ENCODE measurements at places on chromosomes 16 and 17.
A peak's percentile ranks its signal among the peaks of the same experiment; 100 is the strongest.

DNA sequence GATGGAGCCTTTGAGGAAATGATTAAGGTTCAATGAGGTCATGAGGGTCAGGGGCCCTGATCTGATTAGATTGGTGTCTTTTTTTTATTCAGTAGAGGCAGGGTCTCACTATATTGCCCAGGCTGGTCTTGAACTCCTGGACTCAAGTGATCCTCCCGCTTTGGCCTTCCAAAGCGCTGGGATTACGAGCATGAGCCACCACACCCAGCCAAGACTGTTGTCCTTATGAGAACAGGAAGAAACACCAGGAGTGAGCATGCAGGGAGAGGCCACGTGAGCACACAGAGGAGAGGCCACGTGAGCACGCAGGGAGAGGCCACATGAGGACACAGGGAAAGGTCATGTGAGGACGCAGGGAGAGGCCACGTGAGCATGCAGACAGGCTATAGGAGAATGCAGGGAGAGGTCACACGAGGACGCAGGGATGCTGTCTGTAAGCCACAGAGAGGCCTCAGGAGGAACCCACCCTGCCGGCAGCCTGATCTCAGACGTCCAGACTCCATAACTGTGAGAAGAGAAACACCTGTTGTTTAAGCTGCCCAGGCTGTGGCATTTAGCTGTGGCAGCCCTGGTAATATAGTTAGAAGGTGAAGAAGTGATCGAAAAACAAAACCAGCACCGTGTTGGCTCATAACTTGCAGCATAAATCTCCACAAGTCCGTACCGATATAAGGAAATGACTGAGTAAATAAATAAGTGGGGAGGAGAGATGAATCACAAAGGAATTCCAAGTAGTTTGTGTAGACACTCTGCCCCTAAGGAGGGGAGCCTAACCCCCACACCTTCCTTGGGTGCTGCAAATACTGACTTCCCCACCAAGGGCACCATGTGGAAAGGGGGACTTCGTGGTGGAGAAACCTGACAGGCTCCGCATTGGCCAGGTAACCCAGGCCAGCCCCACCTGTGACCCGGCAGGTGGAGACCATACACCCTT lies 14.6 kb upstream of the CSNK1D start:
- DNase-seq, result no peak

GRCh38 chr16:64269756-64270155 lies 852.1 kb downstream of the CDH11 start:
- DNase-seq, result no peak

DNA sequence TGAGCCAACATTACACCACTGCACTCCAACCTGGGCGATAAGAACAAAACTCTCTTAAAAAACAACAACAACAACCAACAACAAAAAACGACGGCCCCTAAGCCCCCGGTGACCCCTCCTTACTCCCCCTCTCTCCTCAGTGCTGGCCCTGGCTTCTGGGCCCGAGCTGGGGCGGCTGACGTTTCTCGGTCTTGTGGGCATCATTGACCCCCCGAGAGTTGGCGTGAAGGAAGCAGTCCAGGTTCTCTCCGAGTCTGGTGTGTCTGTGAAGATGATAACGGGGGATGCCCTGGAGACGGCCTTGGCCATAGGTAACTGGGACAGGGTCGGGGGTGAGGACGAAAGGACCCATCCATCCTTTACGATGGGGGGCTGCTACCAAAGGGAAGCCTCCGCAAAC lies 52.7 kb downstream of the MEAK7 start:
- no peak for DNase-seq

DNA sequence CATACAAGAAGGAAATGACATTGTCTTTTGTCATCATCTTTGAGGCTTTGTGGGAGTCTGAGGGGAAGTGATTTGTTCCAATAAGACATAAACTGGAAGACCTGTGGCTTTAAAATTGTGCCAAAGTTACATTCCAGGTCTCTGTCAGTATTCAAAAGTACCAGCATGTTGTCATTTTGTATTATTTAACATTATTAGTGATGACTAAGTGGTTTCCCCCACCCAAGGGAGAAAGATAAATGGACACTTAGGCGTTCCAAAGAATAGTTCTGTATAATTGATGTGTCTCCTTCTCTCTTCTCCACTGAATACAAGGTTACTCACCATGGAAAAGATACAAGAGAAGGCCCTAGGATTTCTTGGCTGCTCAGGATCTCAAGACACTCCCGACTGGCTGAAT lies 3.8 kb downstream of the CFAP97D1 start:
- no peak for DNase-seq

DNA sequence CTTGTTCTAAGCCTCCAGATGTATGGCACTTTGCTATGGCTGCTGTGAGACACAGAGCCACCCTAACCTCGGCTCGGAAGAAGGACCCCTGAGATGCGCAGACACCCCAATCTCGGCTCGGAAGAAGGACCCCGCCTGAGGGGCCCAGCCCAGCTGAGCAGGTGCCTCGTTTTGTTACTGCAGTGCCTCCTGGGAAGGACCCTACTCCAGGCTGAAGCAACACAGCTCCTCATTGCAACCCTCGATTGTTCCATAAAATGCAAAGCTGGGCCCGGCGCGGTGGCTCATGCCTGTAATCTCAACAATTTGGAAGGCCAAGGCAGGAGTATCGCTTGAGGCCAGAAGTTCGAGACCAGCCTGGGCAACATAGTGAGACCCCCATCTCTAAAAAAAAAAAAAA lies 61.3 kb downstream of the C16orf95 start:
- no peak for DNase-seq

- DNase-seq, result no peak
Observed at GRCh38 chr16:29192329-29193247, 207.7 kb downstream of the LAT start.

GRCh38 chr17:79544142-79544914 lies 66.5 kb downstream of the RBFOX3 start:
- DNase-seq, result no peak

DNA sequence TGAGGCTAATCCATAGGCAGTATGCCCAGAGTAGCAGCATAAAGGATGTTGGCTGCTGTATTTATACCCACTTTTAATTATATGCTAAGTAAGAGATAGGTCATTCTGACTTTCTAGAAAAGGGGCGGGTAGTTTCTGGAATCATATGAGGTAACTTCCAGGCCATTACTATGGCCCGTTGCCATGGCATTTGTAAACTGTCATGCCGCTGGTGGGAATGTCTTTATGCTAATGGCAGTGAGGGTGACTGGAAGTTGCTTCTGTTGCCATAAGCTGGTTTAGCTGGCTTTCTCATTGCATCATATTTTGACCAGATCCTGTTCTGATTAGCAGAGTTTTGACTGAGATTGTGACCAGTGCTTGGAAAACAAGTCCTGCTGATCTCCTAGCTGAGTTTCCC lies 929.6 kb upstream of the CDH8 start:
- DNase-seq, result no peak

GRCh38 chr16:67549240-67549639 lies 13.1 kb upstream of the CTCF start:
- no peak for DNase-seq

DNA sequence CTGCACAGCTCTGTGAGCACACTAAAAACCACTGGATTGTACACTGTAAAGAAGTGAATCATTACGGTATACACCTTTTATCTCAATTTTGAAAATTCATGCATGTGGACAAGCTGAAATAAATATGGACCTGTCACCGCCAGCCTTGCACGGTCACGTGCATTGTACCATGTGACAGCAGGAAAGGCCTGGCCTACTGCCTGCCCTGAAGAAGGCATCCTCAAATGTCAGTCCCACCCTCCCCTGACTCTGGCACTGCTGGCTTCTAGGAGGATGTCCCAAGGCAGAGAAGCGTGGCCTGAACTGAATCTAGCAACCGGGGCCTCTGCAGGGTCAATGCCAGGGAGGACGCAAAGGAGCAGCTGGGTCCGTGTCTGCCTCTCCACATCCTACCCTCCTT lies 34.6 kb downstream of the SLC38A8 start:
- DNase-seq, result no peak

DNA sequence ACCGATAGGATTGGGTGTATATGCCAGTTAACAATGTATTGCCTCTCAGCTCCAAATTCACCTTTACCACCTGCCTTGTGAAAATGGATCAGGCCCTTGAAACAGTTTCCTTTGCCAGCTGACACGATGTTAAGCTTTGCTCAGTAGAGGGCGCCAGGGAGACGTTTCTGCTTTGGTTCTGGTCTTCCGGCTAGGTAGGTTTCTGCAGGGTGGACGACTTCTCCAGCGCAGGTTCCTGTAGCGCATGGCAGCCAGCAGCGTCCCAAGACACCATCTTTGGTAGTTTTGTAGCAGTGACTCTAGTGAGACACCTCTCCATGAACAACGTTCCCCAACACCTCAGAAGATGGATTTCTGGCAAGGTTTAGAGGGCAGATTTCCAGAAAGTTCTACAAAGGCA lies 24.0 kb downstream of the SYCE1L start:
- no peak for DNase-seq

DNA sequence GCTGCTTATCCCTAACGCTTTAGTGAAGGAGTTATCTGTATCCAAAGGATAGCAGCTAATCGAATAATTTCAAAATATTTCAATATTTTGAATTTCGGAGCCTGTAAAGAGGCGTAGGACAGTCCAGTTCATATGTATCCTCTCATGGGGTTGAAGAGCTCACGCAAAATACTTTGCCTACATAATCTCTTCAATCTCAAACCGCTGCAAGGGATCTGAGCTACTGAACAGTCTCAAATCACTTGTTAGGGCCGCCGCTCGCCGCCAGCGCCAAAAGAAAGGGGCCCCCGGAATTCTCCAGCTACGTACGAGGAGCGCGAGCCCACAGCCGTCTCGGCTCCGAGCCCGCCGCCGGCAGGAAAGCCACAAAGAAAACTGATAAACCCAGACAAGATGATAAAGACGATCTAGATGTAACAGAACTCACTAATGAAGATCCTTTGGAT lies 601 bp upstream of the RFWD3 start:
- no peak for DNase-seq

DNA sequence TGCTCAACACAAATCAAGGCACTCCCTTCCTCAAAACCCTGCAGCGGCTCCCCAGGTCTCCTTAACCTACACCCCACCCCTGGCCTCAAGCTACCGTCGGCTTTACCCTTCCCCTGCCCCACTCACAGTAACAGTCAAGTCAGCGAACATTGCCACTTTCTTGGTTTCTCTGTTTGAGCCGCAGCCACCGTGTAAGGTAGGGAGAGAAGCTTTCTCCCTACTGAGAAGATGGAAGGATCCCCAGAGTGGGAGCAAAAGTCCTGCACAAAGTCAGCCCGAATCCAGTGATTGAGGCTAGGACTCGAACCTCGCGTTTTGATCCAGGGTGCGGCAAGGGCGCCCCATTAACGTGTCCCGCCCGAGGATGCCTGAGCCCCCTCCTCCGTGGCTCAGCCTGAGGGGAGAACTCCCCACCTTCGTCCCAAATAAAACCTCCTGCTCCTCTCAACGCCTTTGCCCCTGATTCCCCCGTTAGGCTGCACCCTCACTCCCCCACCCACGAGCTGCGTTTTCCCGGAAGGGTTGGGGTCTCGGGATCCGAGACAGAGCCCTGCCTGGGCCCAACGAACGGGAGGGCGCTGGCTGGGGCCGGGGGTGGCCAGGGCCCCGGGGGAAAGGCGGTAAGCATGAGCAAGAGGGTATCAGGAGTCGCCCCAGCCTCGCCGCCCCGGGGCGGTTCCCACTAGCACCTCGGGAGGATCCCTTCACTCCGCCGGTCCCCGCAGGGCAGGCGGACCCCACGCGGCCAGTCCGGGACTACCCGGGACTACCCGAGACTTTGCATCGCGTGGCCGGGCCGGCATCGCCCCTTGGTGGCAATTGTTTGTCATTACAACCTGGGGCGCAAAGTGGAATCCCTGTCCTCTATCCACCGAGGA lies 9.9 kb upstream of the NAGS start:
- peak; percentile 59 for DNase-seq

GRCh38 chr16:12588510-12588909 lies 215.2 kb downstream of the CPPED1 start:
- DNase-seq, result no peak

DNA sequence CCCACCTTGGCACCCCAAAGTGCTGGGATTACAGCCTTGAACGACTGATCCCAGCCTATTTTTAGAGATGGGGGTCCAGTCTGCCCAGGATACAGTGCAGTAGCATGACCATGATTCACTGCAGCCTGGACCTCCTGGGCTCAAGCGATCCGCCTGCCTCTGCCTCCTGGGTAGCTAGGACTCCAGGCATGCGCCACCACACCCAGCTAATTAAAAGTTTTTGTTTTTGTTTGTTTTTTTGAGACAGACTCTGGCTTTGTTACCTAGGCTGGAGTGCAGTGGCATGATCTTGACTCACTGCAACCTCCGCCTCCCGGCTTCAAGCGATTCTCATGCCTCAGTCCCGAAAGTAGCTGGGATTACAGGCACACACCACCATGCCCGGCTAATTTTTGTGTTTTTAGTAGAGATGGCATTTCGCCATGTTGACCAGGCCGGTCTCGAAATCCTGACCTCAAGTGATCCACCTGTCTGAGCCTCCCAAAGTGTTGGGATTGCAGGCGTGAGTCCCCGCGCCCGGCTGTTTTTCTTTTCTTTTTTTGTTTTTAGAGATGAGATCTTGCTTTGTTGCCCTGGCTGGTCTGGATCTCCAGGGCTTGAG lies 2.3 kb upstream of the PAFAH1B1 start:
- DNase-seq, result no peak

DNA sequence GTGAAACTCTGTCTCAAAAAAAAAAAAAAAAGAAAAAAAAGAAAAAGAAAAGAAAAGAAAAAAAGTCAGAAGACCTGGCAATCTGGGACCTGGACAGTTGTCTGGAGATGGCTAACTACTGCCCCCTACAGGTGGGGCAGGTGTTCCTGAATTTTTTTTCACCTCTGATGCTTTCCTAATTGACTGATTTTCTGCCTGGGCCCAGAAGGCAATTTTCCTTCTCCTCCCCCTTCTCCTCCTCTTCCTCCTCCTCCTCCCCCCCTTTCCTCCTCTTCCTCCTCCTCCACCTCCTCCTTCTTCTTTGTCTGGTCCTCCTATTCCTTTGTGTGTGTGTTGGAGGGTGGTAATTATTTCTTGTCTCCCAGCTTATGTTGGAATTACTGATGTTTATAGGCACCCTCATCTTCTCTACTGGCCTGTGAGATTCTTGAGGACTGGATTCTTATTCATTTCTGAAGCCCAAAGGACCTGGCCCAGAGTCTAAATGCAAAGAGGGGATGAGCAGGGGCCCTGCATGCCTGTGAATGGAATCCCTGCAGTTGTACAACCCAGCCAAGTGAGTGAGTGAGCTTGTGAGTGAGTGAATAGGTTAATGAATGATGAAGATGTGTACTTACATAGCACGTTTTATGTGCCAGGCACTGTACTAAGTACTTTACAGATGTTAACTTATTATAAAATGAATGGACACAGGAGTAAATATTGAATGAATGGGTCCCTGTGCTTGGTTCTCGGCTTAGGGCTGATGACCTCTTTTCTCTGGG lies 26.9 kb downstream of the IRX5 start:
- DNase-seq, result no peak

DNA sequence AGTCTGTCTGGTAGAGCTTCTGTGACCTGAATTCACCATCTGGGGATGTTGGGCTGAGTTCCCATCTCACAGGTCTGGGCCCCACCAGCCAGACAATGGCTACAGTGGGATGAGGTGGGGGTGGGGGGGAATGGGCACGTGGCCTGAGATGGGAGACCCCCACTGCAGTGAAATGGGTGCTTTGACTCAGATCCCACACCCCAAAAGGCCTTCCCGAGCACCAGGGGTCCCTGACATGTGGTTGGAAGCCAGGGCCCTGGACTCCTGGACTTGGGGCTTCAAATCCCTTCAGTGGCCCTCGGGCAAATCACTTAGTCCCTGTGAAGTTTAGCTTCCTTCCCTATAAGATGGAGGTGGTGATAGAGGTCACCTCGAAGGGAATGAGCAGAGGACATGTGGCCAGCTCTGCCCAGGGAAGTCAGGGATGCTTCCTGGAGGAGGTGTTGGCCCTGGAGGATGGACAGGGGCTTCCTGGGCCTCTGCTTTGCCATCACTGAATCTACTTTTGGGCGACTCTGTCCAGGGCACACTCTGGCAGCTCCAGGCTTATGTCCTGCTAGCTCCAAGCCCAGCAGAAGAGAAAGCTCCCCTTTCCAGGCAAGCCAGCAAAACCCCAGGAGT lies 218.1 kb downstream of the KATNIP start:
- DNase-seq, result no peak
